Brain (organoid and tissue), 16 donors: ENCODE measurements at places on chromosomes 1 and 21.

GRCh38 chr21:35398346-35398982, 349.4 kb upstream of the RUNX1 start:
- DNase-seq = no peak

- DNase-seq = no peak
Measured at GRCh38 chr21:34730756-34731445, 62.1 kb downstream of the CLIC6 start.

- DNase-seq = no peak
Measured at GRCh38 chr1:156858959-156859522, at the start of gene INSRR. INSRR (minus strand) TSS chr1:156859117; CDS start chr1:156858621, 496 bp downstream.

GRCh38 chr1:187920976-187921375, 1092.2 kb downstream of the PLA2G4A start:
- DNase-seq = no peak

GRCh38 chr1:165925498-165926079, 98.2 kb downstream of the UCK2 start:
- no peak for DNase-seq

DNA sequence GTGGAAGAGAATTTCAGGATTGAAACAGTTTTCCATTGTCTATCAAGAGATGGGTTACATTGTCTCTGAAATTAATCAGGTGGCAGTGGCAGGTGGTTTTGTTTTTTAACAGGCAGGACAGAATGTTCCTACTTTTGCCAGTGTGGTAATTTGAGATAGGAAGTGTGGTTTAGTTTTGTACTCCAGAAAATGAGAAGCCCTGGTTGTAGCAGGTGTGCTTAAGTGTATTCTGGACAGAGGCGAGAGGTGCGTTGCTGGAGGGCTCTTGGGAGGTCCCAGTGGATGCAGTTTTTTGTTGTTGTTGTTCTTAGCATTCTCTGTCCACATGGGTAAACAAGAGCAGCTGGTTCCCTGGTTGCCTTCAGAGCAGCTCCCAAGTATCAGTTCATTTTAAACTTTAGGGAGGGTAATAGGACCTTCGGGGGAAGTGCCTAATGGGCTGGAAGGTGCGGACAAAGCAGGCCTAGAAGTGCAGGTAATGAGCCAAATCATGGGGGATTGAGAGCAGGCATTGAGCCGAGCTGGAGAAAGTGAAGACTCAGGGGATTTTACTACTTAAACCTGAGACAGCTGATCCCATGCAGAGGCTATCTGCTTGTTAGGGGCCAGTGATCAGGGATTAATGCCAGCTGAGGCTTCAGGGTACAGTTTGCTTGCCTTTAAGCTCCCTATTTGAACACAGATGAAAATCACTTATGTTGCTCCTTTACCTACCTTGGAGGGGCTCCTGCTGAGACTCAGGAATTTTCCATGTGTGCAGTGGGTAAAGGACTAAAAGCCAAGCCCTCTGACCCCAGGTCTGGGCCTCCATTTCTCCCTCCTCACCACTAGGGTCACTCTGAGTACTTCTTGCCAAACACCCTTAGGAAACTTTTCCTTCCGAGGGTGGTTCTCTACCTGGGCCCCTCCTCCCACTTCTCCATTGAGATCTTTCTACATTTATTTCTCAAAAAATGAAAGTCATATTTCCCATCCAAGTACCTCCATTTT, 6.1 kb downstream of the PFKFB2 start:
- no peak for DNase-seq

GRCh38 chr1:41379738-41380130, 18.5 kb downstream of the FOXO6 start:
- no peak for DNase-seq

DNA sequence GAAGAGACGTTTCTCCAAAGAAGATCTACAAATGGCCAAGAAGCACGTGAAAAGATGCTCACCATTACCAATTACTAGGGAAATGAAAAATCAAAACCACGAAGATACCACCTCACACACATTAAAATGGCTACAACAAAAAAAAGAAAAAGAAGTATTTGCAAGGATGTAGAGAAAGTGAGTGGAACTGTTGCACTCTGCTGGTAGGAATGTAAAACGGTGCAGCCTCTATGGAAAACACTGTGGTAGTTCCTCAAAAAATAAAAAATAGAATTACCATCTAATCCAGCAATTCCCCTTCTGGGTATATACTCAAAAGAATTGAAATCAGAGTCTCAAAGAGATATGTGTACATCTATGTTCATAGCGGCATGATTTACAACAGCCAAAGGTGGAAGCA, 115.4 kb upstream of the EDN2 start:
- no peak for DNase-seq

DNA sequence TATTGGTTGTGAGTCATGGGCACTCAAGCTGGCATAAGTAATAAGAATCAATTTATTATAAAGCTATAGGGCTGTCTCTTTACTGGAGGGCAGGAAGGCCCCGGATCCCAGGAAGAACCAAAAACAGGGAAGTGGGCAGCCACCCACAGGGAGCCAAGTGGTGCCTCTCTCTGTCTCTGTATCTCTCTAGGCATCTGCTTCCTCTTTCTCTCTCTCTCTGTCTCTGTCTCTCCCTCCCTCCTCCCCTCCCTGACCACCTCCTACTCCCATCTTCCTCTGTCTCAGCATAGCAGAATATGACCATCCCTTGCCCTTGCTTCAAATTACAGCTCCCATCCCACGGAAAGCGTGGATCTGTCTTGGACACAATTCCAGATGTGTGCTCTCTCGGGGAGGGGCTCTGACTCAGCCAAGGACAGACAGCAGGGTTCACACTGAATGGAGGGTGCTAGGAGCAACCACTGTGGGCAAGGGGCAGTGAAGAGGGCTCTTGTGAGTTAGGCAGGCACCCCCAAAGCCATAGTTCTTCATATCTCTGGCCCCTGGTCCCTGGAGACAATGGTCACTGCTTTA, 80.4 kb upstream of the LPGAT1 start:
- no peak for DNase-seq

DNA sequence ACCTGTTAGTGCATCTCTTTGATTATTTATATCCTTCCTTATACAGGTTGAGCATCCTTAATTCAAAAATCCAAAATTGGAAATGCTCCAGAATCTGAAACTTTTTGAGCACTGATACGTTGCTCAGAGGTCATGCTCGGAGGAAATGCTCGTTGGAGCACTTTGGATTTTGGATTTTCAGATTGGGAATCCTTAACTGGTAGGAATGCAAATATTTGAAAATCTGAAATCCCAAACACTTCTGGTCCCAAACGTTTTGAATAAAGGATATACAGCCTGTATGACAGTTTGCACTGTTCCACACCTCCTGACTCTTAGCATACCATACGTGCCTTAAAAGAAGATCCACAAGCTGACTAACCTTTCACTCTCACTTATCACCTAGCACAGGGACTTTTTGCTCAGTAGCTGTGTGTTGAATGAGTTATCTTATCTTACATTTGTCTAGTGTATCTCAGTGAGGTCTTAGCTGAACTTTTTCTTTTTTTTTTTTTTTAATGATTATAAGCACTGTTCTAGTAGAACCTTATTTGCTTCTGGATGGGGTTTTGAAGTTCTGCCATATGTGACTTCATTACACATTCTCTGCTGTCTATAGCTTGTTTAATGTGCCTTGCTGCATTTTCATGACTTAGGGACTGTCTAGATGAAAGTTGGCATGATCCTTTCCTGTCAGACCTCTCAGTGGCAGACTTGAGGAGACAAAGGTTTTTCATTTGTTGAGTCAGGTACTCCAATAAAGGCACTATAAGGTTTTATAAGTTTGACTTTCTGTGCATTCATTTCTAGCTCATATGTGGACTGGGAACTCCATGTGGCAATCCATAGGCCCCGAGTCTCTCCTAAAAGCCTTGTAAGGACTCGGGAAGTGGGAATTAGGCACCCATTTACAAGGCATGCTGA, 21.6 kb downstream of the PTGFRN start:
- no peak for DNase-seq

DNA sequence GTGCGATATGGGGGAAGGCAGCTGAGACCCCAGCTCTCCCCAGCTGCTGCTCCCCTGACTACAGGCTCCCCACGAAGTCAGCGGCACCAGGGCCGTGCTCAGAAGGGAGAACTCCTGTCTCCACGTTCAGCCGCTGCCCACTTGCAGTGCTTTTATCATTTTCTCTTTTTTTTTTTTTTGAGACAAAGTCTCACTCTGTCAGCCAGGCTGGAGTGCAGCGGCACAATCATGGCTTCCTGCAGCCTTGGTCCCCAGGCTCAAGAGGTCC, 933 bp upstream of the FTCD start:
- no peak for DNase-seq

- no peak for DNase-seq
Measured at GRCh38 chr1:156559086-156559796, 13.1 kb downstream of the IQGAP3 start.

- DNase-seq = no peak
Measured at GRCh38 chr1:223859058-223859457, 13.3 kb upstream of the TP53BP2 start.

GRCh38 chr1:69976896-69977295, 228.5 kb downstream of the LRRC40 start:
- no peak for DNase-seq

GRCh38 chr1:235411489-235412486, 44.6 kb downstream of the TBCE start:
- no peak for DNase-seq

GRCh38 chr1:156434989-156435544, 65.5 kb downstream of the MEF2D start:
- peak; percentile 67 for DNase-seq

DNA sequence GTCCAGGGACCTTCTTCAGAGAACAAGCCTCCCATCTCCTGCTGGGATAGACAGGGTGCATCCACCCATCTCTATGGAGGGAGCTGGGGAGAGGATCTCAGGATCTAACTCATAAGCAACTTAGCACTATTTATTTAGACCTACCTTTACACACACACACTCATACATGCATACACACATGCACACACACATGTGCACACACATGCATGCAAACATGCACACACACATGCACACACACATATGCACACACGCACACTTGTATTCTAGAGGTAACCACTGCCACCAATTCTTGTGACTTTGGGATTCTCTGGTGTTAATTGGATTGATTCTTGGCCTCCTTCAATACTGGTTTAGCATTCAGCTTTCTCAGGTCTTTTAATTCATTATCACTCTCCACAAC, 9.8 kb downstream of the MT1HL1 start:
- no peak for DNase-seq

DNA sequence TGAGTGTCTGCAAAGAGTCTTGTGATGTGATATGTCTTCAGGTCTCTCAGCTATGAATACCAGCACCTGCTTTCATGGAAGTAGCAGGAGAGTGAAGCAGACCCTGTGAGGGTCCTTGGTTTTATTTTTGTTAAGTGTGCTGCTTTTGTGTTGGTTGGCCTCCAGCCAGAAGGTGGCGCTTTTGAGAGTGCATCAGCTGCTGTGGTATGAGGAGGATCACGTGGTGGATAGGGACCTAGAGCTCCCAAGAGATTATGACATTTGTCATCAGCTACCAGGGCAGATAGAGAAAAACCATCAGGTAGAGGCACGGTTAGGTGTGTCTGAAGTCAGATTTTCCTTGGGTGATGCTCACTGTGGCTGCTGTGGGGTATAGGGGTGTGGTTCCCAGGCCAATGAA, 1232.1 kb downstream of the MRPL39 start:
- DNase-seq = no peak

DNA sequence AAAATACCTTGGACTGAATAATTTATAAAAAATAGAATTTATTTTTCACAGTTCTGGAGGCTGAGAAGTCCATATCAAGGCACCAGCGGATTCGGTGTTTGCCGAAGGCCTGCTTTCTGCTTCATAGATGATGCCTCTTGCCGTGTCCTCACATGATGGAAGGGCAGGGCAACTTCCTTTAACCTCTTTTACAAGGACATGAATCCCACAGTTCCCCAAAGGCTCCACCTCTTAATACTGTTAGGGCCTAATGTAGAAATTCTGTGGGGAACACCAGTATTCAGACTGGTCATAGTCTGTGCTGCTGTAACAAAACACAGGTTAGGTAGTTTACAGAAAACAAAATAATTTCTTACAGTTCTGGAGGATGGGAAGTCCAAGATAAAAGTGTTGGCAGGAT, 25.9 kb downstream of the DYRK1A start:
- DNase-seq = no peak

DNA sequence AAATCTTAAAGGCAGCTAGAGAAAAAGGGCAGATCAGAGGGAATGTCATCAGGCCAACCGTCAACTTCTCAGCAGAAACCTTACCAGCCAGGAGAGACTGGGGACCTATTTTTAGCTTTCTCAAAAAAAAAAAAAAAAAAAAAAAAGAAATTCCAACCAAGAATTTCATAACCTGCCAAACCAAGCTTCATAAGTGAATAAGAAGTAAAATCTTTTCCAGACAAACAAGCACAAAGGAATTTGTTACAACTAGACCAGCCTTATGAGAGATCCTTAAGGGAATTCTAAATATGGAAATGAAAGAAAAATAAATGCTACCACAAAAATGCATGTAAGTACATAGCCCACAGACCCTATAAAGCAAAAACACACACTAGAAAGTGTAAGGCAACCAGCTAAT, 267.7 kb downstream of the AKT3 start:
- no peak for DNase-seq

DNA sequence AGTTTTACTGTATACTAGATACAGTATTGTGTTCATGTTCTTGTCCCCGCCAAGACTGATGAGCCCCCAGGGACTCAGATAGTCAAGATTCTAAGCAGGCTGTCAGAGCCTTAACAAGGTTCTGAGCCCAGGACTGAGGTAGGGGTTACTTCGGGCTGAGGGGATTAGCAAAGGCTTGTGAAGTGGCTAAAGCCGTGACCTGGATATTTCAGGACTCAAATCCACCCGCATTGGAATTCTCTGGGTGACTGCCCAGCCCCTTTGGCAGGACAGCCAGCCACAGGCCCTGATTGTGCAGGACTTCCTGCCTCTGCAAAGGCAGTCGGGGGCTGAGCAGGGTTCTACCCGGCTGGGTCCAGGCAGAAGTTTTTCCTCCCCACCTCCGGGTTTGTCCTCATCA, at the start of gene PLA2G5:
TSS of gene PLA2G5 (plus strand) at position 321 of the 400 bp plus-strand sequence. CDS start 14,637 bp downstream, outside the sequence.
- DNase-seq = peak; percentile 33

DNA sequence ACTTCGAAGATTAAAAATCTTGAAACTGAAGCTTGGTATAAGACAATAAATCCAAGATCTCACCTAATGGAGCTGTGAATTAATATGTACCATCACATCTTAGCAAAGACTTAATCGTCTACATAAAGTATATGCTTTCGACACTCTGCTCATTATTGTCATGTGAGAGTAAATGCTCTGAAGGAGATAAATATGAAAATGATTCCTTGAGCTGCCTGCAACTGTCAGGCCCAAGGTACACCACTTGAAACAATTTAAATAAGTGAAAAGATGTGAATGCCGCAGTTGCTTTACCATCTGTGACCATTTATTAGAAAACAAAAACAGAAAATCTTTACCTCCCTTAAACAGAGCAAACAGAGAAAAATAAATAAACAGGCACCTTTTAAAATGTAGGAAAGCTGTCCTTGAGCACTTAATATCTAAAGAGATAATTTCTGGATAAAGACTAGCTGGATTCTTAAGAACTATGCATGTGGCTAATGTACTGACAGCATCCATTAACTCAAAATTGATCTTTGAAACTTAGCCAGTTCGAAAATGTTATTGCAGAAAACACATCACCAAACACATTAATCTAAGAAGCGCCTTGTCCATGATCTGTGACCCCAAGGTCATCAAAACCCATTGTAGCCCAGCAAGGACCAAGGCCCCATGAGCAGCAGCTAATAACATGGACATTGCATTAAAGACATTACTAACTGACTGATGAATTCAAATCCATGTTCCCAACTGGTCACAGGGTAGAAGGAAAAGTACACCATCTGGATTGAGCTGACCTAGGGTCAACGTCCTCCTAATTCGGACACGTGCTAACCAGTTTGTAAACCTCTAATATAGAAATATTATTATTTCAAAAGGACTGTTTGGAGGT, 18.3 kb upstream of the KRTAP7-1 start:
- no peak for DNase-seq
